NCI-H187 treated with DMSO at 0.1 percent for 48 hours (cell line): ENCODE measurements at places on chromosomes 3 and 15.

- no peak for DNase-seq
Measured at GRCh38 chr3:176988795-176989194, 208.5 kb downstream of the TBL1XR1 start.

DNA sequence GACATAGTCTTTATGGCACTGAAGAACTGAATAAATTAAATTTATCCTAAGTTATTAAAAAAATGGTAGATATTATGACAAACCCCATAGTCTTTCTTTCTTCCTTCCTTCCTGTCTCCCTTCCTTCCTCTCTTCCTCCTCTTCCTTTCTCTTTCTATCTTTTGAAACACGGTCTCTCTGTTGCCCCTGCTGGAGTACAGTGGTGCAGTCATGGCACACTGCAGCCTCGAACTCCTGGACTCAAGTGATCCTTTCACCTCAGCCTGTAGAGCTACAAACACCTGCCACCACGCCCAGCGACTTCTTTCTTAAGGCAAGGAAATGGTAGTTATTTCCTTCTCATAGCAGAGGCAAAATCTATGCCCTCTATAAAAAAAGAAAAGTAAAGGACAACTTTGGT is 354.6 kb downstream of the GAP43 start:
- no peak for DNase-seq

GRCh38 chr3:108603691-108604090 is 14.2 kb downstream of the DZIP3 start:
- DNase-seq: no peak

- DNase-seq: no peak
Measured at GRCh38 chr15:41018534-41018933, 65.3 kb downstream of the CHAC1 start.

GRCh38 chr15:78438619-78439285 is 736 bp downstream of the IREB2 start:
- DNase-seq: no peak

GRCh38 chr3:50620820-50621219 is 3.9 kb downstream of the MAPKAPK3 start:
- no peak for DNase-seq

DNA sequence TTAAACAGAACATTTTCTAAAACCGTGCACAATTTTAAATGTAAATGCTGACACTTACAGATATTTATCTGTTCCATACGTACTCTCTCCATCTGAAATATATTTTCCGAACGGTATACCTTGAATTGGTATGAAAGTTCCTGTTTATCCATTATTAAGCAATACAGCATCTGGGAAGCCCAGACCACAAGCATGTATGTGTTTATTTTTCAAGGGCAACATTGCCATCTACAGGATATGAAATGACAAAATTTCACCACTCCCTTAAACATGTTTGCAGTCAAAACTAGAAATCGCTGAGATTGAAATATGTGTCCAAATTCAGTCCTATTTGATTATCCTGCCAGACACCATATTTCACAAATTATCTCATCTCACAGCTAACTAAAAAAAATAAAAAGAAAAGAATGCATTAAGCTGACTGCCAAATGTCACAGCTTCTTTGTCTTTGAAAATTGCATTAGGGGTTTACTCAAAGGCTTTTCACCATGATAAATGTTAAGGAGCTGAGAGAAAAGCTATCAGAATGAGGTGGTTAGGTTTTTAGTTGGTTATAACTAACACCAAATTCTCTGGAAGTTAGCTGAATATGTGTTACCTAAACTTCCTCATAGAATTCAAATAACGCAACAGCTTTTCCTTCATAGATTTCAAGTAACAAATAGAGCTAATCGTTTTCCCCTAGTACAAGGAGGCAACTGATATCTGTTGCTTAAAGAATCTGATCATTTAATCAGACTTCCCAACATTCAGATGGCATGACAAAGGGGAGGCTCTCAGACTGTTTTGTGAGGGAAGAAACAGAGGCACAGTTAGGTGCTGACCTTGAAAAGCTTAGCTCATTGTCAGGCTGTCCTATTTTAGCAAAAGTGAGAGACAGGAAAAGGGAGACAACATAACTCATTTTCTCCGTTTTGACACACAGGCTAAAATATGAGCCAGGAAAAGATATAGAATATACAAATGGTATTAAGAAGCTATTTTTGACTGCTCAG is 533.1 kb downstream of the TBL1XR1 start:
- DNase-seq: no peak
